ENCODE measurements at places on chromosomes 3 and 15.

DNA sequence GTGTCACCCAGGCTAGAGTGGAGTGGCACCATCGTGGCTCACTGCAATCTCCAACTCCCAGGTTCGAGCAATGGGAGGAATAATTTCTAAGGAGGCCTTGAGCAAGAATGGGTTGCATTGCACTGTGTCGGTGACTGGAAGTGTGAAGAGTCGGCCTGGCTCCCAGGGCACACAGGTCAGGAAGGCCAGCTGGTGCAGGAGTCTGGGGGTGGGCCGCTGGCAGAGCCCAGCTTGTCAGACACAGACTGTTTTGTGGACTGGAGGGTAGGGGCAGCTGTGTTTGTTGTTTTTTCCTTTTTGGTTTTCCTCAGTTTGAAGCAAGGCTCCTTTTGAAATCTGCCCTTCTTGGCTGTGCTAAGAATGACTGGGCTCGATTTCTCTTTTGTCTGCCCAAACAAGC is 66.2 kb downstream of the ITGA11 start:
- no peak for DNase-seq

DNA sequence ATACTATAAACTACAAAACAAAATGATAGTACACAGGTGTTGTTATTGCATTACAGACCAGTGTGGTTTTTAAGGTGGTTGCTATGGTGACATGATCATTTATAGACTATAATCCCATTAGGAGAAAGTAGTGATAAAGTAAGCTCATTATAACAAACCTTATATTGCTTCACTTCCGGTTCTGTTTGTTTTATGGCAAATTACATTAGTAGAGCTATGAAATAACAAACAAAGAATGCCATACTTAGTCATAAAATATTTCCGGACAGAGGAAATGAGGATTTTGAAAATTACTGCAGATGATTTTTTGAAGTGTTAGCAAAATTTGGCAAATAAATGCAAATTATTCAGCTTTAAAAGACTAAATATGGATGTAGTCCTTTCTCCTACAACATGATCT is 640.4 kb upstream of the ARPP21 start:
- no peak for DNase-seq

DNA sequence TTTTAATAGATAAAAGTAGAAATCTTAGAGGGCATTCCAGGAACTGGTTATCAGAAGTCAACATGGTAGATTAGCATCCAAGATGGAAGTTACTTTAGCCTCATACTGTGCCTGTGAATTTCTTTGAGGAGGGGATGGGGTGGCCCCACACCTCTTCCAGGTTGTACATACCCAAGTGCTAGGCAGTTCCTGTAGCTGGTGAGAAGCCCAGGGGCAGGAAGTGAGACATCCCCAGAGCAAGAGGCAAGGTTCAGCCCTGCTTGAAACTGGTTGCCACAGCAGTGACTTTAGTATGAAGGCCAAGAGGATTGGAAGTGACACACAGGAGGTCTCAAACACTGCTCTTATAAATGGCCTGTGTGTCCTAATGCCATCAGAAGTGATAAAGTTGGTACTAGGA is 11.9 kb downstream of the GTPBP8 start:
- no peak for DNase-seq

DNA sequence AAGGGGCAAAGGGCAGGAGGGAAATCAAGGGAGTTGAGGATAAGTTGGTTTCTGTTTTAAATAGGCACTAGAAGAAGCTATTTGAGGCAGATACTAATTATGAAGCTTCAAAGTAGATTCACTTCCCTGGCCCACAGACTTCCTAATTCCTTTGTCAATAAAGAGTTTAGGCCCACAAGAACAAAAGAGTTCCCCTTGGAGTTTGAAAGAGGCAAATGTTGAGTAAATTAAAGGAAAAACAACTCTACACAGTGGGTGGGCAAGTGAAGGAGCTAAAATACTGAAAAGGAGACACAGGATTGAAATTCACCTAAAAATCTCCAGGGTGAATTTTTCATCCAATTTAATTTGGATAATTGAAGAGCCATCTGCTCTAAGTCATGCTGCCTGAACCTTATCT is 411.7 kb upstream of the RORA start:
- no peak for DNase-seq

DNA sequence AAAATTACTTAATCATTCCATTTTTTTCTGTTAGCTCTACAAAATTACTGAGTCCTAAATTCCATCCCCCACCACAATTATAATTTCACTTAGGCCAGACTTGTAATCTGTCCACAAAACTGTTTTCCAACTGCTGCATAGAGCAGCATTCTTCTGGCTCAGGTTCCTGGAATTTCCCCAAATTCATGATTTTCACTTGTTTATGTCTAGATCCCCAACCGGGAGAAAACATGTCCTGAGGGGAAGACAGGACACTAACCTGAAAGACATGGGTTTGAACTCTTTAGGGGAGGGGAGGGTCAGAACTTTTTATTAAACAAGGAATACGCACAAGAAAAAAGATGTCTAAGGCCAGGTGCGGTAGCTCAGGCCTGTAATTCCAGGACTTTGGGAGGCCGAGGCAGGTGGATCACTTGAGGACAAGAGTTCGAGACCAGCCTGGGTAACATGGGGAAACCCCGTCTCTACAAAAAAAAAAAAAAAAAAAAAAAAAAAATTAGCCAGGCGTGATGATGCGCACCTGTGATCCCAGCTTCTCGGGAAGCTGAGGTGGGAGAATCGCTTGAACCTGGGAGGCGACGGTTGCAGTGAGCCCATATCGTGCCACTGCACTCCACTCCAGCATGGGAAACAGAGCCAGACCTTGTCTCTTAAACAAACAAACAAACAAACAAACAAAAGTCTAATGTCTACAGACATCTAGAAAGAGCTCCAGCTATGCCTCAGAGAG is 1.5 kb downstream of the ETFA start:
- no peak for DNase-seq

GRCh38 chr3:142837526-142837925 is 51.4 kb downstream of the PCOLCE2 start:
- DNase-seq, result no peak

DNA sequence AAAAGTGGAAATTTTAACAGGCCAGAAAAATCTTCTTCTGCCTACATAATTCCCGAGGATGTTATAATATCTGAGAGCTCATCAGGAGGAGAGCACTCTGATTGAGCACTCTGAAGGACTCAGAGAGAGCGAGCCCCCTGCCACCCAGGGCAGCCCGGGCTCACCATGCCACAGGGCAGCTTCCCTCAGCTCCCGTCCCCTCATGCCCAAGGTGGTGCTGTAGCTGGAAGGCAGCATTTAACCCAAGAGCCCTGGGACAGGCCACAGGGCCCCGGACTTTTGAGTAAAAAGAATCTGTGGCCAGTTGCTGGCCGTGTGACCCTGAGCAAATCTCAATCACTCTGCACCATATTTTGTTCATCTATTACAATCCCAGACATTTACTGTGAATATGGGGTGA is 23.5 kb upstream of the RAD18 start:
- no peak for DNase-seq

- DNase-seq, result no peak
Observed at GRCh38 chr3:117752984-117753717, 1043.6 kb downstream of the TUSC7 start.

- no peak for DNase-seq
Observed at GRCh38 chr15:38050529-38051448, 116.3 kb downstream of the TMCO5A start.

DNA sequence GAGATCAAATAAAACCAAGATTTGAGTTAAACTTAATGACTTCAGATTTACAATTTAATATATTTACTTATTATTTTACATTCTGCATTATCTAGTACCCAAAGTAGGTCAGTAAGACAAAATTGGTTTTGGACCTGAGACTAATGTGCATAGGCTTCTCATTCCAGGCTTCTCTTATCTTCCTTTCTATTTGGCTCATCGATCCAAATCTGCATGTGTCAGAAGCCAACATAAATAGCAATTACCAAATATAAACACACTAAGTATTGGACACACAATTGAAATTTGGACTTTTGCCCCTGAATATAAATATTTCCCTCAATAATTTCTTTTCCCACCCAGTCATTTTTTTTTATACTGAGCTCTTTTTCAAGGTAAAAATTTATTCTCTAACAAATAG is 290.6 kb upstream of the ARHGEF26 start:
- DNase-seq, result no peak

- DNase-seq, result no peak
Observed at GRCh38 chr15:38028869-38029268, 94.4 kb downstream of the TMCO5A start.

DNA sequence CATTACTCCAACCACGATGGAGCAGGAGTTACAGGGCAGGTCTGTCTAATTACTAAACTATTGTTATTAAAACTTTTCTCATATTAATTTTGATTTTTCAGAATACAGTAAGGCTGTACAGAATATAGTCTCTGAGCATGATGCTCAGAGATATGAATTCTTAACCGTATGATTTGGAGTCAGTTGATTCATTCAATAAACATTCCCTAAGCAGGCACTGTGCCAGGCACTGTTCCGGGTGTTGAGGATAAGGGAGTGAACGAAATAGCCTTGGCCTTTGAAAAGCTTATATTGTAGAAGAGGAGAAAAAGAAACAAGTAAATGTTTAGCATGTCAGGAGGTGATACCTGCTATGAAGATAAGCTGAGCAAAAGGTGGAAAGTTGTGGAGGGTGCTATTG is 187.3 kb downstream of the KCNAB1 start:
- DNase-seq, result no peak

- DNase-seq, result no peak
Observed at GRCh38 chr15:38307861-38308641, 55.4 kb downstream of the SPRED1 start.

GRCh38 chr15:39942753-39943150 is 8.8 kb downstream of the EIF2AK4 start:
- no peak for DNase-seq

DNA sequence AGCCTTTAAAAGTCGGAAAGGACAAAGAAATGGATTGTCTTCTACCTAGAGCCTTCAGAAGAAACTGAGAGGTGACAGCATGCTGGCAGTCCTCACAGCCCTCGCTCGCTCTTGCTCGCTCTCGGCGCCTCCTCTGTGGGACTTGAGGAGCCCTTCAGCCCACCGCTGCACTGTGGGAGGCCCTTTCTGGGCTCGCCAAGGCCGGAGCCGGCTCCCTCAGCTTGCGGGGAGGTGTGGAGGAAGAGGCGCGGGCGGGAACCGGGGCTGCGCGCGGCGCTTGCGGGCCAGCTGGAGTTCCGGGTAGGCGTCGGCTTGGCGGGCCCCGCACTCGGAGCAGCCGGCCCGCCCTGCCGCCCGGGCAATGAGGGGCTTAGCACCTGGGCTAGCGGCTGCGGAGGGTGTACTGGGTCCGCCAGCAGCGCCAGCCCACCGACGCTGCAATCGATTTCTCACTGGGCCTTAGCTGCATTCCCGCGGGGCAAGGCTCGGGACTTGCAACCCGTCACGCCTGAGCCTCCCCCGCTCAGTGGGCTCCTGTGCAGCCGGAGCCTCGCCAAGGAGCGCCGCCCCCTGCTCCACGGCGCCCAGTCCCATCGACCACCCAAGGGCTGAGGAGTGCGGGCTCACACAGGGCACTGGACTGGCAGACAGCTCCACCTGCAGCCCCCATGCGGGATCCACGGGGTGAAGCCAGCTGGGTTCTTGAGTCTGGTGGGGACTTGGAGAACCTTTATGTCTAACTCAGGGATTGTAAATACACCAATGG is 953.8 kb upstream of the GBE1 start:
- no peak for DNase-seq

DNA sequence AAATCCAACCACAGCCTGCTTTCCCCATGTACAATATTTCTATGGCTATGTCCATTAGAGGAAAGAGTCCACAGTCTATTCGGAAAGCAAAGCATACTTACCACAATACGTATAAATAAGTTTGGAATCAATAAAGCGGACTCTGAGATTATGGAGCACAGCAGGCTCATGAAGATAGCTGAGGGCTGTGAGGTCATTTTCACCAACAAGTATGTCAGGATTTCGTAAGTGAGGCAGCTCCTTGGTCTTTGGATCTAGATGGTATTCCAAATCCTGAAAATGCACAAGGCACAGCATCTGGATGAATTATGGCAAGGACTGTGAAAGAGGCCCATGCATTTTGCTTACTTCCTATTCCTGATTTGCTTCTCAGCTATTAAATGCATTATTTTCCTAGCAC is 100.4 kb downstream of the MYO5A start:
- DNase-seq, result no peak

GRCh38 chr3:51698209-51698608 is 8.7 kb upstream of the GRM2 start:
- no peak for DNase-seq

- DNase-seq, result peak; percentile 87
Observed at GRCh38 chr3:8607234-8608040, 37.2 kb downstream of the SSUH2 start.

DNA sequence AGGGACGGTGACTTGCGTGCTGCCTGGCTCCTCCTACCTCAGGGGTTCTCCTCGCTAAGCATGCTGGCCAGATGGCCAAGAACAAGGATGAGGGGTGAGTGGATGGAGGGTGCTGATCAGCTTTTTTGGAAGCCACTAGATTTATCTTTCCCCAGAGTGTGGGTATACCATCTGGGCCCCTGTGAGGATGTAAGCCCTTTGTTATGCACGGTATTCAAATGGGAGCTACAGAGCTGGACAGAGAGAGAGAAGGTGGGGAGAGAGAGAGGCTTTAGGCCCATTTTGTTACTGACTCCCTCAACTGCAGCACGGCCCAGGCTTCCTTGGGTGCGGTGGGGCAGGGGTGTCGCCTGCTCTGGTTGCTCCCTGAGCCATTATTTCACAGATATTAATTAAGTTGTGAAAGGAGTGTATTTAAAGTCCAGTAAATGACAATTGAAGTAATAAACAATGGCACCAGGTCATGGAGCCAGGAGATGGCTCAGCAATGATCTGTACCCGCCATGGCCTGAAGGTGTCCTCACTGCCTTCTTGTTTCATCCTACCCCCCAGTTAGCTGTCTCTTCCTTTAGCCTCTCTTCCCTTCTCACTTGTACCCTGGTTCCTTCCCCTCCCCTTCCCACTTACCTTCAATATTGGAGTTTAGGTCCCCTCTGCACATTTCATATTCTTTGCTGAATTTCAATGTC is 158.0 kb downstream of the CLSTN2 start:
- peak; percentile 12 for DNase-seq

- DNase-seq, result no peak
Observed at GRCh38 chr15:90989040-90989768, 5.1 kb downstream of the PRC1 start.

DNA sequence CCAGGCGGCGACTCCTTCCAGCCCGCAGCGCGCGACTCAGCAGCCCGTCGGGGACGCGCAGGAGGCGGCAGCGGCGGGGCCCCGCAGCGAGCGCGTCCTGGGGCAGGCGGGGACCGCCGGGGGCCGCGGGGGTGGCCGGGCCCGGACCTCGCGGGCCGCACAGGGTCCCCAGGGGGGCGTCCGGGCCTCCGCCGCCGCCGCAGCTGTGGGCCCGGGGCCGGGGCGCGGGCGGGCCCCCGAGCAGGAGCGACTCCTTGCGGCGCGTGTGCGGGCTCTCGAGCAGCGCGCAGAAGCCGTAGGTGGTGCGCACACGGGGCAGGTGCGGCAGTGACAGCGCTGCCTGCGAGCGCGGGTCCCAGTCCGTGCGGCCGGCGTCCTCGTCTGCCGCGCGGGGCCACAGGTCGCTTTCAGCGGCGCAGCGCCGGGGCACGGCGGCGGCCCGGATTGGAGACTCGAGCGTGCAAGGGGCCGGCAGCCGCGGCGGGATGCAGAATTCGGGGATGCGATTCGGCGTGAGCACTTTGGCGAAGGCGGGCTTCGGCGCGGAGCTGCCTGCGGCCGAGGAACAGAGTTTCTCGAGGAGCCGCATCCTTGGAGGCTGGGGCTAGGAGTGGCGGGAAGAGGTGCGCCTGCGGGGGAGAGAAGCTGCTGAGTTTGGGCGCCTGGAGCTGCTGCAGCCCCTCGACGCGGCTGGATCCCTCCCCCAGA is 535 bp downstream of the C2CD4B start:
- no peak for DNase-seq

GRCh38 chr3:111610189-111610588 is 15.0 kb upstream of the ZBED2 start:
- DNase-seq, result no peak

Data from SJCRH30 (cell line).